ENCODE measurements at places on chromosomes 6 and 20.

GRCh38 chr20:347640-348484 lies 951 bp downstream of the NRSN2 start:
- DNase-seq = peak; percentile 71

DNA sequence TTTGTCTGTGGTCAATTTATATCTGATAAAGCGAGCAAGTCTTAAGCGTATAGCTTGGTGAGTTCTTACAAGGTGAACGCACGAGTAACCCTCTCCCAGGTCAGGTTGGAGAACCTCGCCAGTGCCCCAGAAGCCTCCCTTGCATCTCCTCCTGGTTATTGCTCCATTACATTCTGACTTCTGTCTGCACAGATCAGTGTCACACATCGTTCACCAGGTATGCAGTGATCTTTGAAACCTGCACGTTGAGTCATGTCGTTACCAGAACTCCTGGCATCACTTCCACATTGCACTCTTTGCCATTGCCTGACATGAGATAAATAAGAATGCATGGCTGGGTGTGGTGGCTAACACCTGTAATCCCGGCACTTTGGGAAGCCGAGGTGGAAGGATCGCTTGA lies 44.2 kb downstream of the AKAP12 start:
- DNase-seq = peak; percentile 93

DNA sequence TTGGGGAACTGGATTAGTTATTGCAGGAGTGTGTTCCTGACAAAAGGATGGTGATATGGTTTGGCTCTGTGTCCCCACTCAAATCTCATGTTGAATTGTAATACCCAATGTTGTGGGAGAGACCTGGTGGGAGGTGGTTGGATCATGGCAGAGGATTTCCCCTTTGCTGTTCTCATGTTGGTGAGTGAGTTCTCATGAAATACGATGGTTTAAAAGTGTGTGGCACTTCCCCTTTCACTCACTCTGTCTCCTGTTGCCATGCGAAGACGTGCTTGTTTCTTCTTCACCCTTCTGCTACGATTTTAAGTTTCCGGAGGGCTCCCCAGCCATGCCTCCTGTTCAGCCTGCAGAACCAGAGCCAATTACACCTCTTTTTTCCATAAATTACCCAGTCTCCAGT lies 16.2 kb upstream of the TREM1 start:
- DNase-seq = no peak

DNA sequence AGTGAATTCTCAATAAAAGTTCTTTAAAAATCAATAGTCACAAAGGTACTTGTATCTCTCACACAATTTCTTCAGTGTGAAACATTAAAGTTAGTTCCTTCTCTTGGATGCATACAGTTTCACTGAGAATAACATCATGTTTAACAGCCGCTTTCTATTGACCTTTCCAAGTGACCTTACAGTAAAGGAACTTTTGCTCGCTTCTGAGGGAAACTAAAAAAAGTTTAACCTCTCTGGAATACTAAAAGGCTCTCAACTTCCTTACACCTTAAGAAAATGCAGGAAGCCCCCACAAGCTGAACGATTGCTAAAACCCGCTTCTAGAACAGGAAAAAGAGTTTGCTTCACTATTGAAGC lies 1.3 kb downstream of the RRAGD start:
- DNase-seq = no peak

DNA sequence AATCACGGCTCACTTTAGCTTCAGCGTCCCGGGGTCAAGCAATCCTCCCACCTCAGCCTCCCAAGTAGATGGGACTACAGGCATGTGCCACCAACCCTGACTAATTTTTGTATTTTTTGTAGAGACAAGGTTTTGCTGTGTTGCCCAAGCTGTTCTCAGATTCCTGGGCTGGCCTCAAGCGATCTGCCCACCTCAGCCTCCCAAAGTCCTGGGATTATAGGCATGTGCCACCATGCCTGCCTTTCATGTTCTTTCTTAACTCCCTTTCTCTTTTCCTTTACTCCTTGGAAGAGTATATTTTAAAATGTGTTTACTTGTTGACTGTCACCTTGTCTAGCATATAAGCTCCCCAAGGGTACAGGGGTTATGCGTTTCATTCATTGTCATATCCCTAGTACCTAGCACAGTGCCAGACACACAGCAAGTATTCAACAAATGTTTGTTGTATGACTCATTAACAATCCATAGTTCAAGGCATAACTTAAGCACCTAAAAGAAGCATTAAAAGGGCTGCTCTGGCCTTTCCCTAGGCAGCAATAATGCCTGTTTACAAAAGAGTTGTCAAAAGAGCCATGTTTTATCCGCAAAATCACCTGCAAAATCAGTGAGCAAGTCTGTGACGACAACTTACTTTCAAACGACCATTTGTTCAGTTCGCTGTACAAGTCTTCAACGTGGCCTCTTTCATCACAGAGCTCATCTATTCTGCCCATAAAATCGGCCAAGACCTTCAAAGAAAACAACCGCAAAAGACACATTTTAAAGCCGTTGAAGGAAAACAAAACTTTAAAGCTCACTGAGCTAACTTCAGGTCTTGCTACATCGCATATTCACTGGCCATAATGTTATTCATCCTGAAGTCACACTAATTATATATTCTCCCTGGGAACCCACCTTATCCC lies 4.6 kb downstream of the CYP24A1 start:
- DNase-seq = peak; percentile 24

- no peak for DNase-seq
Measured at GRCh38 chr6:10883312-10884244, 1.7 kb upstream of the GCM2 start.

DNA sequence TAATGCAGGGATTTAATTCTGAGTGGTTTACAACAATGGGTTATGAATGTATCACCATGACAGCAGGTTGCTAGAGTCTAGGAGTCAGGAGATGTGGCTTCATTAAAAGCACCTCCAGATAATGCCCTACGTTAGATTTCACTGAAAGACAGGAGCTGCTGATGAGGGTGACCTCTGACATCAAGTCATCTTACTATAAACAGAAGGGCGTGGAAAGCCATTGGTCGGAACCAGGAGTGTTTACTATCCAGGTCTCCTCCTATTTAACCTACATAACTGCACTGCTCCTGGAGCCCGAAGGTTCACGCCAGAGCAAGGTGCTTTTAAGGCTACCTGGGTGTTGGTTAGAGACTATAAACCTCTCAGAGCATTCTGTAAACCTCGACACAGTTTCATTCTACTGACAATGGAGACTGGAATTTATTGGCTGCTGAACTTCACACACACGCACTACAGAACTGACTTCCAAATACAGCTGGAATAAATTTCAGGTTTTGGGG lies 128.7 kb downstream of the EYA4 start:
- DNase-seq = no peak

DNA sequence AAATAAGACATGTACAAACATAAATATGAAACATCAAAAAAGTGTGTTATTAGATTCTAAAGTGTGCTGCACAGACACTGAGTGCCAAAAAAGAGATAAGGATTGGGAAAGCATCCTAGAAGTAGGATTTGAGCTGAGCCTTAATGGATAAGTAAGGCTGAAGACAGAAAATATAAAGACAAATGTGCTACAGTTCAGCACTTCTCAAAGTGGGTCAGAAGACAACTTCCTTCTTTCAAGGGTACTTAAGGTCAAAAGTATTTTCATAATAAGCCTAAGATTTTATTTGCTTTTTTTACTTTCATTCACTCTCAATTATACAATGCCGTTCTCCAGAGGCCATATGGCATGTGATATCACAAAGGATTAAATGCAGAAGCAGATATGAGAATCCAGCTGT lies 16.8 kb downstream of the USP45 start:
- no peak for DNase-seq

DNA sequence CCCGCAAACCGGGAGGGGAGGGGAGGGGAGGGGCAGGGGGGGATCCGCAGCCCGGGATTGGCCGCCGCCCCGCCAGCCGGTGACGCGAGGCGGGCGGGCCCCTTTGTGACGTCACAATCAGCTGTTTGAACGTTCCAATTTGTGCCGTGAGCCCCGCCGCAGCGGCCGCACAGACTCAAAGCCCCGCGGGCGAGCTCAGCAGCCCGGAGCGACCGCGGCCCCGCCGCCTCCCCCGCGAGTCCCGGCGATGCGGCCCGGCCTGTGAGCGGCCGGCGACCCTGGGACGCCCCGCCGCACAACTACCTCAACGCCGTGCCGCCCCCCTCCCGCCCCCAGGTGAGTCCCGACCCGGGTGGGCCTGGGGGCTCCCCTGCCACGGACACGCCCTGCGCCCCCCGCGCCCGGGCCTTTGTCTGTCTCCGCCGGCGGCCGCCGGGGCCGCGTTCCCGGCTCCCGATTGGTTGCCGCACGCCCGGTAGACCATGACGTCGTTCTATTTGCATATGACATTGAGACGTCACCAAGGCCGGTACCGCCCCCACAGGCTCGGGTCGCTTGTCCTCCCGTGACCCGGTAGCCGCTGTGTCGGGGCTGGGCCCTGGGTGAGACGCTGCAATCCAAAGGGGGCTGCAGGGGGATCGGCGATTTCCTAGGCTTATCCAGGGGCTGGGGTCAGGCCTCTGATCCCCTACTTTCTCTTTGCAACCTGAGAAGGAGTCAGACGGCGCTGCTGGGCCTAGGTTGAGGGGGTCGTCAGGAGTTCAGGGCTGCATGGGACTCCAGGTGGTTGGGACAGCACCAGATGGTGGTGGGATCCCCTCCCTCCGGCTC lies at the start of gene TP53INP2:
Gene TP53INP2 (plus strand): TSS at position 168 of the 831 bp plus-strand sequence. CDS start 4,396 bp downstream, outside the sequence.
- peak; percentile 87 for DNase-seq

DNA sequence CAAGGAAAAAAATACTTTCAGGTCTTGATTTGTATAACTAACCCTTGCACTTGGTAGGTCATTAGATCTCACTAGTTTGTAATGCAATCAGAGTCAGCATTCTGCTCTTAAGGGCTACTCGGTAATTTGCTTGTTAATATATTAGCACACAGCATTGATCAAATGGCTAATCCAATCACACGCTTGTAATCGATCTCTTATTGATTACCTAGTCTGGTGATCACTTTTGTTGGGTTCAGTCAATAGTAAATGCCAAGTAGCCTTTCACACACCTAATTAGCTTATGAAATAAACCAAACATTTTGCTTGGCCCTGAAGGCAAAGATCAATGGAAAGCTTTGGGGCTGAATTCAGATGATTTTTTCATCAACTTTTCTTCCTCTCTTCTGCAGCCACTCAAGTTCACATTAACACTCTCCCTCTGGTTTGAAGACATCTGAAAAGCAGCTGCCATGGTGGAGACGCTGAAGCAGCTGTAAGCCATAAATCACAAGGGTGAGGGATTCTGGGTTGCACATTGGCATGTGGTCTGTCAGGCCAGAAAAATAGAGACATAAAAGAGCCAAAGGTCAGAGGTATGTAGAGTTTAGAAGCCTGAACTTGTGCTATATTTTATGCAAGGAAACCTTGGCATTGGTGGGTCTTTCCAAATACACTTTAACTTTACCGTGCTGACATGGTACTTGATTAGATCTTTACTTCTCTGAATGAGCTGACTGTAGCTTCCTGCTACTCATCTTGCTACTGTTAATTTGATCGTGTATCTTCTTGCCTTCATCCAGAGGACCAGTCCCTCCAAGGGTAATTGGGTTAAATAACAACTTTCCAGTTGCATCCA lies 234.4 kb downstream of the SIM1 start:
- DNase-seq = no peak

- peak; percentile 38 for DNase-seq
Measured at GRCh38 chr6:23413327-23414050, 712.5 kb upstream of the NRSN1 start.

DNA sequence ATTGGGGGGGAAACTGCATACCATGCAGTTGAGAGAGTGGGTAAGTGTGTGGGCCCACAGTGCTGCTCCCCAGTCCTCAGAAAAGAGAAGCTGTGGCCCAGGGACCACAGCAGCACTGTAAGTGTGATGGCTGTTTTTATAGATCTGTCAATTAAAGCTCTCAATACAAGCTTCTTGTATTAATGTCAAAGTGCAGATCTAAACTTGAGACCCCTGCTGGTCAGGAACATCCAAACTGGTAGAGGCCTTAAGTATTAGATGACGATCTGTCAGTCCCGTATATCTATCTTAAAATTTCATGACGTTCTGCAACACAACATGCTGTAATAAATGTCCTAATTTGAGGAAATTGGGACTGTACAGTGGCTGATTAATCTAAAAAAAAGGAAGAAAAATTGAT lies 74.8 kb downstream of the TULP4 start:
- no peak for DNase-seq

GRCh38 chr20:23245553-23246181 lies 104.9 kb upstream of the NXT1 start:
- DNase-seq = peak; percentile 62

- no peak for DNase-seq
Measured at GRCh38 chr20:22243067-22243466, 341.3 kb downstream of the FOXA2 start.

DNA sequence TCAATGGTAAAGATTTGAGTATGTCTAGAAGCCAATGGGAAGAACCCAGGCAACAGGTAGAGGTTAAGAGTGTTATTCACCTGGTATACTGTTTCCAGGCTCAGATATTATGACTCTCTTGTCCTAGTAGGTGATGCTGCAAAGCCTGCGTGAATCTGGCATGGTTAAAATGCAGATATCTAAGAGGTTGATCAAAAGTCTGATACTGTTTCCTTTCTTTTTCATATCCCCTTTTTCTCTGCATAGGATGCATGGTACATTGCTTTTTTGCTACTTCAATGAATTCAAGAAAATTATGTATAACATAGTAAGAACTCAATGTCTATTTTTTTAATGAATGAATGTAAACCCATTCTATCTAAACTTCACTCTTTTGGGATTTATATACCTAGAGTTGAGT lies 284.3 kb upstream of the KHDRBS2 start:
- DNase-seq = no peak

DNA sequence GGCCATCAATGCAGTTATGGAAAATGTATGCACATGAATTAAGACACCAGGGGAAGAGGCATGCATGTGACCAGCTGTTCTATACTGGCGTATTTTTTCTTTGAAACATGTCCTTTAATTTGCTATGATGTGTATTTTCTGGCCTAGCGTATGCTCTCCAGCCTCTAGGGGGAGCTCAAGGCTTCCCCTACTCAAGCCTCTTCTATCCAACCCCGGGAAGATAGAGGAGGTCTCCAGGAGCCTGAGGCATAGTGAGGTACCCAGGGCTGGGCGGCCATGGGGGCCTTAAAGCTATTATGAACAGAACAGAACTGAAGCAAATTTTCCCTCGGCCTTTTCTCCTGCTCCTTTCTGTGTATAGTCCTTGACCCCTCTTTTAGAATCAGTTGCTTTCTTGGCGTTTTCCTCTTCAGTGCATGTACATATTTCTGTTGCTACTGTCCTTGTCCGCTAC lies 528.9 kb downstream of the MAFB start:
- DNase-seq = peak; percentile 73

GRCh38 chr20:60064554-60065196 lies 106.5 kb downstream of the CDH26 start:
- DNase-seq = no peak
